CD4-positive, alpha-beta T cell treated with Interleukin-15 for 1 hour (primary cell): ENCODE measurements at places on chromosomes 1 and 21.
A peak's percentile ranks its signal among the peaks of the same experiment; 100 is the strongest.

- DNase-seq, result no peak
These were observed 14.1 kb upstream of the CTH start for GRCh38 chr1:70397013-70397412.

GRCh38 chr1:88649932-88650331, 34.1 kb upstream of the PKN2 start:
- no peak for DNase-seq

DNA sequence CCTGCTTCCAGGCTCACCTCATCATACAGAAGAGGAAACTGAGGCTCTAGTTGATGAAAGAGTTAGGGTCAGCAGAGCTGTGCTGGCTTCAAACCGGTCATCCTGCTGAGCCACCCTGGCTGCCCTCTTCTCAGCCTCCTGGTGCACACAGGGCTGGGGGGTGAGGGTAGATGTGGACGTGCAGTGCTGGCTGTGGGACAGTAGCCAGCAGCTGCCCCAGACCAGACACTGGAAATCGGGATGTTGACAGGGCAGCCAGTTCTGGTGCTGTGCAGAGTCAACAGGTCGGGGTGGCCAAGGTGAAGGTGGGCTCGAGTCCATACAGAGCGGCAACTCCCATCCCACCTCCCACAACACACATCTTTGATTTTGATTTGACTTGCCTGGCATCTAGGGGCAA, 1.5 kb upstream of the CLCNKA start:
- DNase-seq, result no peak

DNA sequence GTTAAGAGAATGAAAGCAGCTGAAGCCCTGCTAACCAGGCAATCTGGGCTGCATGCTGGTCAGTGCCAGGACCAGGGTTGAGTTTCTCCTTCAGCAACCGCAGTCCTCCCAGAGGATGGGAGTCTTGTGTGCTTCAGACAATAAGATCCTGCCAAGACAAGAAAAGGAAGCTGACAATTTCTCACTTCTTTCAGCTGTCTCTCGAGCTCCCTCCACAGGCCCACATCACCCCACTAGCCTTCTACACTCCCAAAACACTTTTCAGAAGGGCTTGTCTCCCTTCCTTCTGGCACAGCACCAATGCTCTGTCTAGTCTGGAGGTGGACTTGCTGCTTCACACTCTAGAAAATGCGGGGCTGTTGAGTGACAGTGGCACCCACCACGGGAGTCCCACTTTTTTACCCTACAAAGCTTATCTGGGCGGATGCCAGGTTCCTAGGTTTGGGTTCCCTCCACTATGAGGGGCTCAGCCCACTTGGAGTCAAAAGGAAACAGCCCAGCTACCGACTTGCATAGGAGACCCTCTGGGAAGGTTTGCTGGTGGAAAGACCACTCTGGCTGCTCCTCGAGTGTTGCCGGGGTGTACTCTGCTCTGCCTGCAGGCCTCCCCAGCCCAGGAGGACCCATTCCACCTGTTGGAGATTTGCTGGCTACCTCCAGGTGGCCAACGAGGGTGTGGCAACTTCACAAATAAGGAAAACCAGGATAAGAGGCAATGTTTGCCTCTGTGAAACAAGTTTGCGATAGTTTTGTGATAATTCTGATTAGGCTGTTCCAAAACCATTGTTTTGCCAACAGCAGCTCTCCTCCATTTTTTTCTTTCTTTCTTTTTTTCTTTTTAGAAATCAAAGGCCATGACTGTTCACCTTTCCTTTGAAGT, 68.9 kb downstream of the TENT5C start:
- peak; percentile 68 for DNase-seq
